ENCODE measurements at places on chromosomes 2 and 18.

- DNase-seq = no peak
Observed at GRCh38 chr2:67499989-67500388, 102.9 kb downstream of the ETAA1 start.

DNA sequence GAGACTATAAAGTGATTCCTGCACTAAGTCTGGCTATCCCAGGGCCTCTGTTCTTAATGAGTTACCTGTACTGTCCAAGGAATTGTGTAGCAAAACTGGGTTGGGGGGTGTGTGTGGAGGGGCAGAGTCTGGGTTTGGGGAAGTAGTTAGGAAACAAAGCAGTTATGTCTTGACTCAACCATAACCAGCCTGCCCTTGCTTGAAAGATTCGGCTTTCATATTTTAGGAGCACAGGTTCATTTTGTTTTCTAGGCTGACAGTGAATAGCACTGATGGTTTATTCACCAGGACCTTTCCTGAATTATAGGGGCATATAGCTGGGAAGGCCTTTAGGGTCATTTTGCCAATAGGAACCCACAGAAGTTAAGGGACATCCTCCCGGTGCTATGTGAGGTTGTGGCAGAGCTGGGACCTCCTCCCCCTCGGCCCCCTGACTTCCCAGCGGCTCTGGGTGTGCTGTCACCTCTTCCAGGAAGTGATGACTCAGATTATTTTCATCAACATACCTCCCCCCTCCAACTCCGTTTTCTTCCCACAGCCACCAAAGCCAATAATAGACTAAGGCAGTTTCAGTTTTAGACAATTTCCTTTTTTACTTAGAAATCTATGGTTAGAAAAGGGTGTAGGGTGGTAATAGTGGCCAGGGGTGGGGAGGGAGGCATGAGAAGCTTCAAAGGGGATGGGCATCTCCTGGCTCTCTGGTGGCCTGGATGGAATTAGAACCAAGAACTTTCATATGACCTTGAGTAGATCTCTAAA lies 44.8 kb downstream of the SETBP1 start:
- no peak for DNase-seq

GRCh38 chr2:128405981-128406613 lies 87.4 kb upstream of the HS6ST1 start:
- peak; percentile 66 for DNase-seq

GRCh38 chr2:6866275-6866671 lies 566 bp upstream of the CMPK2 start:
- DNase-seq = peak; percentile 41

DNA sequence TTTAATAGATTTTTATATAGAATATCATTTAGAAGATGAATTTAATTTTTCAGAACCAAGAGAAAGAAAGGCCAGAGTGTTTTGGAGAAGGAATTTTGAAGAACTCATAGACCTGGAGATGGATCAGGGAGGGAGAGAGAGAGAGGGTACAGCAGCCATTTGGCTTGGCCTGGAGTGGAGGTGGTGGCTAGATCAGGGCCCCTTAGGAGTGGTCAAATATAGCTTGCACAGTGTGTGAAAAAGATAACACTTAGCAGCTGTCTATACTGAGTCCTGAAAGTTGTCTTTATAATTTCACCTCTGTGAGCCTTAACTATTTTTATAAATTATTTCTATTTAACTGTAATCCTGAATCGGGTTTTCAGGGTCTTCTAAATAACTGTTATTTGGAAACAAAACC lies 38.8 kb upstream of the ACYP2 start:
- no peak for DNase-seq

DNA sequence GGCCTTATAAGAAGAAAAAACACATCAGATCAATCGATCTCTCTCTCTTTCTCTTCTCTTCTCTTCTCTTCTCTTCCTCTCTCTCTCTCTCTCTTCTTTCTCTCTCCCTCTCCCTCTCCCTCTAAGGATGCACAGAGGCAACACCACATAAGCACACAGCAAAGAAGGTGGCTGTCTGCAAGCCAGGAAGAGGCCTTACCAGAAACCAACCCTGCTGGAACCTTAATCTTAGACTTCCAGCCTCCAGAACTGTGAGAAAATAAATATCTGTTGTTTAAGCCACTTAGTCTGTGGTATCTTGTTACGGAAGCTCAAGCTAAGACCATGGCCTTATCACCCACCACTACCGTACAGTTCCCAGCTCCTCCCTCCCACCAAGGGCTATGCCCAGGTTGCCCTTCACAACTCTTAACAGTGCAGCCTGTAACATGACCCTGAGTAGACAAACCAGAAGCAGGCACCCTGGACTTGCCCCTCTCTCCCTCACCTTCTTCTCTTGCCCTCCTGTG lies 25.2 kb upstream of the TMEM237 start:
- peak; percentile 69 for DNase-seq

DNA sequence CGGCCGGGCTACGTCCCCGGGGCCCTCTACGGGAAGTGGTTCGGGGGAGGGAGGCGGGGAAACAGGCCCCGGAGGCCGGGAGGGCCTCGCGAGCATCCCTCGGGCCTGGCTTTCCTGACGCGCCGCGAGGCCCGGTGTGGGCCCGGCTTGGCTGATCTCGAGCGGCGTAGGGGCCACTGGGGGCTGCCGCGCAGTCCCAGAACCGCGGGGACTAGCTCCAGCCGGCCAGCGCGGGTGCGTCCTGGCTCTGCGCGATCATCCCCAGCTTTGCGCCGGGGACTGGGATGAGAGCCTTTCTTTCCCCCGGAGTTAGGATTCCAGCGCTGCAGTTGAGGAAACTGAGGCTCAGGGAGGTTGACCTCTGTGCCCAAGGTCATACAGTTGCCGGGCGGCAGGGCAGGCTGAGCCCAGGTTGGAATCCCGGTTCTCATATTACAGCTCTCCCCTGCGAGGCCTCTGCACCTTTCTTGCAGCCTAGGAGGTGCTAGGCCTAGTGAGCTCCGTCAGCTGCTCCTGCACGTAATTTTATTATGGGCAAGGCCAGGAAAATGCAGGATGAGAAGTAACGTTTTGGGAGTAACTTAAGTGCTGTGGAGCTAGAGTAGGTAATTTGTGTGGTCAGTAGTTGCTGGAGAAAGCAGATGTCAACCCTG lies 501 bp downstream of the LPIN1 start:
- DNase-seq = peak; percentile 56

Measured in NCI-H82 (cell line).